ENCODE measurements at places on chromosomes 3 and 15. TPM values are rescaled to one million over a fixed set of nuclear protein-coding genes. Genes with fewer than 3 reads are reported as not detected.
A peak's percentile ranks its signal among the peaks of the same experiment; 100 is the strongest.

Gene PLA2G4D
- total RNA-seq: not detected

- no peaks in the 10 kb centered on the region for H3K36me3 ChIP-seq
- no peak for DNase-seq
- H3K27me3 ChIP-seq: no peaks in the 10 kb centered on the region
- no peaks in the 10 kb centered on the region for H3K4me1 ChIP-seq
Measured at GRCh38 chr3:52247409-52248164, 2.0 kb downstream of the PPM1M start.

Gene GOLGA8T
- 0.48 TPM for total RNA-seq

Gene PIGX
- 16.7 TPM for total RNA-seq

GRCh38 chr15:47951781-47952180 lies 169.0 kb upstream of the SLC24A5 start:
- H3K27ac ChIP-seq: no peak overlapping the region
- no peak for DNase-seq
- no peaks in the 10 kb centered on the region for H3K27me3 ChIP-seq
- H3K4me1 ChIP-seq: no peaks in the 10 kb centered on the region

GRCh38 chr15:25717457-25718168 lies 145.5 kb downstream of the ATP10A start:
- H3K27ac ChIP-seq: peak overlapping the region; percentile 75
- no peak overlapping the region for H3K4me3 ChIP-seq
- H3K4me1 ChIP-seq: peaks cover 4% of the 10 kb centered on the region
- DNase-seq: peak; percentile 78
- no peaks in the 10 kb centered on the region for H3K27me3 ChIP-seq

GRCh38 chr15:51089699-51090453 lies 4.8 kb downstream of the TNFAIP8L3 start:
- no peaks in the 10 kb centered on the region for H3K36me3 ChIP-seq
- no peak overlapping the region for H3K4me3 ChIP-seq
- H3K4me1 ChIP-seq: no peaks in the 10 kb centered on the region
- DNase-seq: no peak
- H3K27ac ChIP-seq: no peak overlapping the region
- H3K27me3 ChIP-seq: no peaks in the 10 kb centered on the region

Gene SOX2
- 0.29 TPM for total RNA-seq

GRCh38 chr3:13519006-13519791 lies 29.7 kb upstream of the FBLN2 start:
- no peaks in the 10 kb centered on the region for H3K27me3 ChIP-seq
- H3K36me3 ChIP-seq: no peaks in the 10 kb centered on the region
- no peak overlapping the region for H3K4me3 ChIP-seq
- H3K4me1 ChIP-seq: no peaks in the 10 kb centered on the region
- no peak for DNase-seq

DNA sequence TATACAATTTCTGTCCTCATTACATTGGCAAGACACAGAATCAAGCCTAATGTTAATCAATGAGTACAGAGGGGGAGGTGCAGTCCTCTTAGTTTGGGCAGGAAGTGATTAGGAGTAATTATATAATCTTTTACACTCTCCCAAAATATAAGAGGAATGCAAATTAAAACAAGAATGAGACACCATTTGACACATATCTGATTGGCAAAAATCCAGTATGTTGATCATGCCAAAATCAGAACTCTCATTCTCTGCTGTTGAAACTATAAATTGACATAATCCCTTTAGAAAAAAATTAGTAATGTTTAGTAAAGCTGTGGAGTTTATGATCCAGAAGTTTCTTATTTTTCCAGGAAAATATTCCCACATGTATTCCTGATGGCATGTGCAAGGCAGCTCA lies 373.4 kb downstream of the EPHA6 start:
- H3K4me3 ChIP-seq: no peak overlapping the region
- no peak for DNase-seq
- H3K27me3 ChIP-seq: no peaks in the 10 kb centered on the region
- no peaks in the 10 kb centered on the region for H3K36me3 ChIP-seq

GRCh38 chr15:79265987-79266579 lies 16.4 kb upstream of the ANKRD34C start:
- H3K36me3 ChIP-seq: no peaks in the 10 kb centered on the region
- no peak overlapping the region for H3K27ac ChIP-seq
- no peak for DNase-seq

Gene SAMD7
- not detected for total RNA-seq

DNA sequence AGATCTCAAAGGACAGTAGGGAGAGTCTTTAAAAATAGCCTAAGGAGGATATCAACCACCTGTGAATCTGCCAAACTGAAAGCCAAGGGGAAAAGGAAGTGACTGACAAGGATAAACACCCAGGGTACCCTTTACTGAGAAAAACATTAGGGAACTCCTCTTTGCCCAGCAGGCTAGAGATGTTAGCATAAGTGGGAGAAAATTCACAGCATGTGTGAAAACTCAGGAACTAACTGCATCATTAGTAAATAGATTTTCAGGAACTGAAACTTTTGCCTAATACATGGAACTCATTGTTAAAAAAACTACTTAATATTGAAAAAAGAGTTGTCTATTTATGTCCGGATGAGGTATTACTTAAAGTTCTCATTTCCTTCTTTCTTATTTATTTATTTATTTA lies 375.5 kb downstream of the NTRK3 start:
- no peaks in the 10 kb centered on the region for H3K27me3 ChIP-seq
- no peak overlapping the region for H3K4me3 ChIP-seq
- H3K27ac ChIP-seq: no peak overlapping the region
- DNase-seq: no peak
- no peaks in the 10 kb centered on the region for H3K4me1 ChIP-seq

GRCh38 chr15:100355342-100355741 lies 13.6 kb upstream of the ADAMTS17 start:
- no peak overlapping the region for H3K4me3 ChIP-seq
- DNase-seq: no peak
- H3K27ac ChIP-seq: no peak overlapping the region
- no peaks in the 10 kb centered on the region for H3K4me1 ChIP-seq

GRCh38 chr15:89551550-89551949 lies 23.7 kb upstream of the TICRR start:
- H3K27me3 ChIP-seq: peaks cover 2% of the 10 kb centered on the region
- H3K4me1 ChIP-seq: no peaks in the 10 kb centered on the region
- H3K4me3 ChIP-seq: no peak overlapping the region
- no peak overlapping the region for H3K27ac ChIP-seq
- H3K36me3 ChIP-seq: no peaks in the 10 kb centered on the region
- DNase-seq: no peak

Gene FOXL2
- not detected for total RNA-seq

- DNase-seq: no peak
- peaks cover 5% of the 10 kb centered on the region for H3K4me1 ChIP-seq
- H3K36me3 ChIP-seq: no peaks in the 10 kb centered on the region
- H3K27me3 ChIP-seq: no peaks in the 10 kb centered on the region
Measured at GRCh38 chr3:142273501-142273900, 48.1 kb upstream of the GK5 start.

DNA sequence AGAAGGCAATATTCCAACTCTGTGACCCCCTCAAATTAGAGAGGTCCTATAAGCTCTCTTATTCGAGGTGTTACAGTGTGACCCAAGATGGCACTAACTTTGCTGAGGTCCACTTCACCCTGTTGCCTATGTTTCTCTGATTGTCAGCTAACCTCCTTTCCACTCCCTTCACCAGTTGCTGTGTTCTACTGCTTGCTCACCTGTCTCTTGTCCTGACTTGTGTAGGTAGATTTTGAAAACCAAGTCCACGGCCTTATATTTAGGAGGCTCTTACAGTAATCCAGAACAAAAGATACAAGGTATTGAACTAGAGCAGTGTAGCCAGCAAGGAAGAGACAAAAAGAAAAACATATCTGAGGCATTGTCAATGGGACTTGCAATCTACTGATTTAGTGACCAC lies 20.1 kb upstream of the GSK3B start:
- no peak for DNase-seq
- H3K36me3 ChIP-seq: no peaks in the 10 kb centered on the region
- H3K4me1 ChIP-seq: no peaks in the 10 kb centered on the region
- no peak overlapping the region for H3K4me3 ChIP-seq
- H3K27ac ChIP-seq: no peak overlapping the region

DNA sequence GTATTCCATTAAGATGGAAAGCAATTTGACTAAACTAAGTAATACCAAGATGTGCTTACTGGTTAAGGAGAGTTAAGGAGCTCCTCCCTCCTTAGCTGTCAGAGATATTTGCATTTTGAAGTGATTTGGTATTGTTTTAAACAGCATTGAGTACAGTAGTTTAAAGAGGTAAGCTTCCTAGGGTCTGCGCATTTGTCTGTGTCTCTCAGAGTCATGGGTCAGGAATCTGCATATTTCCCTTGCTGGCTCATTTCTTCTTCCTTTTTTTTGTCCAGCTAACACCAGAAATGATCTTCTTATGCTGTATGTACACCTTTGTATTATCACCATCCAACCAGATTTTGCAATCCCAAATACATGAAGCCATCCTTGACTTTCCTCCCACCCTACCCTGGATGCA lies 163.0 kb upstream of the BFSP2 start:
- DNase-seq: no peak
- no peaks in the 10 kb centered on the region for H3K4me1 ChIP-seq
- H3K27me3 ChIP-seq: no peaks in the 10 kb centered on the region
- no peak overlapping the region for H3K27ac ChIP-seq
- H3K36me3 ChIP-seq: no peaks in the 10 kb centered on the region
- no peak overlapping the region for H3K4me3 ChIP-seq

DNA sequence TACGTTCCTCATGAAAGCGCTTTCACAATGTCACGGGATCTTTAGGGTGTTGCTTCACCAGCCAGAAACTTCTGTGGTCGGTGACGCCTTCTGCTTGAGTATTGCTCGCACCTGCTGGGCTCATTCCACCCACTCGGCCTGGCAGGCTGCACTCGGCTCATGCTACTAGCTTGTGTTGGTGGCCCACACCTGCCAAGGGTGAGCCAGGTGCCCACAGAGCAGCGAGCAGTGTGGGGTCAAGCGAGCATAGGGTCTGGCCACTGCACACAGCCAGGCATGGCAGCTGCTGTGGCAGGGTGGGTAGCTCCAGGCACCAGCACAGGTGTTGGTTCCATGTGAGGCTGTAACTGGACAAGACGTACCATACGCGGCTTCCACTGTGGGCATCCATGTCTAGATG lies 202.9 kb upstream of the CADM2 start:
- no peaks in the 10 kb centered on the region for H3K4me1 ChIP-seq
- no peaks in the 10 kb centered on the region for H3K27me3 ChIP-seq
- no peak overlapping the region for H3K27ac ChIP-seq
- H3K36me3 ChIP-seq: no peaks in the 10 kb centered on the region
- H3K4me3 ChIP-seq: no peak overlapping the region
- no peak for DNase-seq

Gene IQCF5
- total RNA-seq: not detected

DNA sequence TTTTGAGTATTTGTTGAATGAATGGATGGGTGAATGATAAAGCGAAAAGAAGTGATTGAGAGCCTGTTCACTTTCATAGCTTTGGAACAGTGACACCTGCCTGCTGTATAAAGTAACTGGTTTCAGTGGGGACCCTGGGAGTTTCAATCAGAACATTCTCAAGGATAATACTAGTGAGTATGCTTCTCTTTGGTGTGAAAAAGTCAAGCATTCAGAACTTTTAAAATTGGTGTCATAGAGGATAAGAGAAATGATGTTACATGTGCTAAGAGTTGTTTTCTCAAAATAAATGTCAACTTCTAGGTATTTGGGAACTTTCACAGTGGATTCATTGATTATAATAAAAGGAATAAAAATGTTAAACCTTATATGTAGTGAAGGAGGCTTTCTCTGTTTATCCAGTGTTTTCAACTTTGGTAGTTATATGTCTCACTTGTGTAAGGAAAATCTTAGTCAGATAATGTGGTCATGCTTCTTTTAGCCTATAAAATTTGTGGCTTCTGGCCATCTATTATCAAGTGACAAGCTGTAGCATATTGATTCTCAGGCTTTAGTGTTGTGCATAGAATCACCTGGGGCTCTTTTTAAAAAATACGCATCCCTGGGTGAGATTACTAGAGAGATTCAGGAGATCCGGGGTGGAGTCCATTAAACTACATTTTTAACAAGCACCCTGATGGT lies 11.9 kb downstream of the LRCH3 start:
- no peaks in the 10 kb centered on the region for H3K36me3 ChIP-seq
- H3K27ac ChIP-seq: no peak overlapping the region
- no peak overlapping the region for H3K4me3 ChIP-seq
- H3K4me1 ChIP-seq: peaks cover 6% of the 10 kb centered on the region
- no peaks in the 10 kb centered on the region for H3K27me3 ChIP-seq
- no peak for DNase-seq

Gene SST
- not detected for total RNA-seq

DNA sequence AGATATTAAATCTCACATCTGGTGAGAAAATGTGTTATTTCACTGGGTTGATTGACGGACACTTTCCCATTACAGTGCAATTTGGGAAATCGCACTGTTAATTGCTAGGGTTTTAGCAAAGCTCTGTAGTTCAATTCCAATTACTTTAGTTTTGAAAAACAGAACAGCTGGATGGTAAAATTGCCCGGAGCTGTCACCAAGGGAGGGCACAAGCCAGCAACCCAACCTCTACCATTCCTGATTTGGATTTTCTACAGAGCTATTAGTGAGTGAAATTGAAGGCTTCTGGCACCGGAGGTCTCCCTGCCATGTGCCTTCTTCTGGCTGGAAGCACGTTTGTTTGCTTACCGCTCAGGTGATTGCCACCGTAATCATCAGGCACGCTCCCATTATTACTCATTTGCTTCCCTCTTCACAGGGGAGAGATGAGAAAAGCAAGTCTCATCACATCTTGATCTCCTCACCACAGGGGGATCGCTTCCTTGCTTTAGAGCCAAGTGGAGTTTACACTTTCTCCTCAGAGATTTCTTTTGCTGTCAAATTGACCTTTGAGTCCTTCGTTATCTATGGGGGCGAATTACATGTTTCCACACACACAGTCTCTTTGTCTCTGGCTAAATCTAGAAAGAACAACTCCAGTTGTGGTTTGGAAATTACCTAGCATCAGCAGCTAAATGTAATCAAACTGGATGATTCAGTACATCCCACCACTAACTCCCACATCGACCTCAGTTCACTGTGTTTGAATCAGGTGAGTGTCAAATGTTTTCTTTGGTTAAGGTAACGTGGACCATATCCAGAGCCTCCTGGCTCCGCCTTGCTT lies 421.7 kb upstream of the GOLIM4 start:
- H3K27me3 ChIP-seq: no peaks in the 10 kb centered on the region
- no peak overlapping the region for H3K27ac ChIP-seq
- H3K36me3 ChIP-seq: no peaks in the 10 kb centered on the region
- no peak for DNase-seq
